ENCODE measurements at places on chromosomes 3 and 15.

GRCh38 chr15:70505411-70505919 is 257.9 kb downstream of the UACA start:
- peak; percentile 79 for DNase-seq

DNA sequence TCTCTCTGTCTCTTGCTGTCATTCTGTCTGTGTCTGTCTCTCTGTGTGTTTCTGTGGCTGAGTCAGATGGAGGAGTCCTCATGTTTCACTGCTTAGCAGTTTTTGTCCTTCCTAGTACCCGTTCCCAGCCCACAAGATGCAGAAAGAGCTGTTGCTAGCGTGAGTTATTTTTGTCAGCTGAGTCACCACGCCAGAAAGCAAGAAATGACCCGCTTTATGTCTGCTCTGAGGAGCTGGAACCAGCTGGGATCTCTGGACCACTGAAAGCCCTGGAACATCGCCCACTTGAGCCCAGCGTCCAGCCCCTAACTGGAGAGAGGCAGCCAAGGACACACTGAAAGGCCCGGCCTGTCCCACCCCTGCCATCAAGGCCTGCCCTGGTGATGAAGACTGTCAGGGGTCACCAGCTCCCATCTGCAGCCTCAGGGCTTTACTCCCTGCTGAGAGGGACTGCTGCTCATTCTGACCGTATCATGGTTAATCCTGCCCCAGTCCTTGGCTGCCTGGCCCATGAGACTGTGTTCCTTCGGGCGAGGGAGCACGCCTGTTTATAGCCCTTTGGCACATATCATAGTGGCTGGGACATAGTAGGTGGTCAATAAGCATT is 101.7 kb upstream of the TPM1 start:
- peak; percentile 96 for DNase-seq

- DNase-seq: no peak
Observed at GRCh38 chr3:82654708-82655107, 893.3 kb upstream of the GBE1 start.

GRCh38 chr3:59072681-59073080 is 22.9 kb upstream of the CFAP20DC start:
- no peak for DNase-seq

- peak; percentile 82 for DNase-seq
Observed at GRCh38 chr3:13452490-13453335, 27.4 kb upstream of the HDAC11 start.

DNA sequence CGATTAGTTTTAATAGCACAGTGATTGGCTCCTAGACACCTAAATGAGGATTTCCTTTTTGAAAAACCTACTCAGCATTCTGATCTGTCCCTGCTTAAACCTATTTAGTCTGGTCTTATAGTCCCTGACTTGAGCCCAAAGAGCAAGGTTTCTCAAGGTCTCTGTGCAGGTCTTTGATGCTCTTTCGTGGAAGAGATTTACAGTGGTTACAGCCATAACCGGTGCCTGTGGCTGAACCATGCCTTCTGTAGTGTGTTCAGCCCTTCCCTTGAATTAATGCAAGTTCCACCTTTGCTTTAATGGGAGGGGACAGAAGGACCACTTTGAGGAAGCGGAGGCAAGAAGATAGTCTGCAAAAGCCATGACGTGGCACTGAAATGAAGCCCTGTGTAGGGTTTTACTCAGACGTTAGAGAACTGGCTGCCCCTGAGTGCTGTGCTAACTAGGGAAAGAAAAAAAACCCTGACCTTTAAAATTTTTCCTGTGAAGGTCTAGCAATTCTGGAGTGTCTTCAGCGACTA is 43.0 kb downstream of the ZBTB38 start:
- DNase-seq: peak; percentile 40

DNA sequence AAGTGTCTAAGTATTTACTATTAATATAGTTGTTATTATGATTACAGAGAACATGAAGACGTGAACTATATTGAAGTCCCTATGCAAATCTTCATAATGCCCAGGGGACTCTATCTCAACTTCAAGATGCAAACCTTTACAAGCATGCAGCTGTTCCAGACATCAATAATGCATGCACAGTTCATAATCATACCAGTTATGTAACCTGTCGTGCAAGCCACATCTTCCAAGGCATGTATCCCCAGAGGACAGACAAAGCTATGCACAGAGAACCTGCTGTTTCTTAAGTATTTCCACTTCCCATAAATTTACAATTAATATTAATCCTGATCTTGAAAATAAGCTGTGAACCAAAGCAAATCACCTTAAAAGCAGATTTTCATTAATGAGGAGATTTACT is 534.1 kb downstream of the TUSC7 start:
- DNase-seq: no peak

DNA sequence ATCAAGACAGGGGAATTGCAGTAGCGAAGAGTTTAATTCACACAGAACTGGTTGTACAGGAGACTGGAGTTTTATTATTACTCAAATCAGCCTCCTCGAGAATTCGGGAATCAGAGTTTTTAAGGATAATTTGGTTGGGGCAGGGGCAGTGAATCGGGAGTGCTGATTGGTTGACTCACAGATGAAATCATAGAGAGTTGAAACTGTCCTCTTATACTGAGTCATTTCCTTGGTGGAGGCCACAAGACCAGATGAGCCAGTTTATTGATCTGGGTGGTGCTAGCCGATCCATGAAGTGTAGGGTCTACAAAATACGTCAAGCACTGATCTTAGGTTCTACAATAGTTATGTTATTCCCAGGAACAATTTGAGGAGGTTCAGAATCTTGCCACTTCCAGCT is 5.3 kb upstream of the ZNF770 start:
- no peak for DNase-seq

- peak; percentile 35 for DNase-seq
Observed at GRCh38 chr3:169573148-169573547, 90.4 kb downstream of the MECOM start.

Data from adipocyte (in vitro differentiated cells).